ENCODE measurements at places on chromosomes 4 and X.
A peak's percentile ranks its signal among the peaks of the same experiment; 100 is the strongest.

- DNase-seq = no peak
Measured at GRCh38 chr4:159899596-159899995, 796.7 kb downstream of the RAPGEF2 start.

DNA sequence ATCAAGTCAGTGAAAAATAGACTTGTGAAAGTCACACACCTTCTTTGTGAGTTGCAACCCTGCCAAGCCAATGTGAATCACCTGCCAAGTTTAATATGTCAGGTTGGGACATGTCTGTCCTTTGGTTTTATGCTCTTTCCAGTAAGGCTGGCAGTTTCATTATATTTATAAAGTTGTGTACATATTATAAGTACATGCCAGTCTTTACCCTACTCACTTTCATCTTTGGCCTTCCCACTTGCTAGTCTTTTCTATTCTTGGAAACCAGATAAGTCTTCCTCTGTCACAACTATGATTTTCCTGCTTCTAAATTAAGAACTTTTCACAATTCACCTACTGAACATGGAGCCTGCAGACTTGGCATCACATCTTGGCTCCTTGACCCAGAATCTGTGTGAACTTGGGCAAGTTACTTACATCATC lies 680.7 kb upstream of the BOD1L1 start:
- DNase-seq = no peak

DNA sequence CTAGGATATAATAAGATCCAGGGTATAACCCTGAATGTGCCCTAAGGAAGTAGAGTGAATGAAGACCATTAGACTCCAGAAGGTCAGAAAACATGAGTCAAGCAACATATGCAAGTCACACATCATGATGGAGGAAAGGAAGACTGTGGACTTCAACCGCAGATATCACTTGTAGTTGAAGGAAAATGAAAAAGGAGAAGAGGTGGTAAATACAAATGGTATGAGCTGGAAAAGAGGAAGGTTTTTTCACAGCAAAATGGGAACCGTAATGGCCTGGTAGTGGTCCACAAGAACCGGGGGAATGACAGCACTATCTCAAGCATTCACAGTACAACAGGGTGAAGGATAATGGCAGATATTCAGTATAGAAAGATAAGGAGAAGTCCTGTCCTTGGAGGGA lies 5.2 kb upstream of the SCFD2 start:
- DNase-seq = no peak

- DNase-seq = no peak
Measured at GRCh38 chr4:122259849-122260248, 107.7 kb downstream of the BLTP1 start.

DNA sequence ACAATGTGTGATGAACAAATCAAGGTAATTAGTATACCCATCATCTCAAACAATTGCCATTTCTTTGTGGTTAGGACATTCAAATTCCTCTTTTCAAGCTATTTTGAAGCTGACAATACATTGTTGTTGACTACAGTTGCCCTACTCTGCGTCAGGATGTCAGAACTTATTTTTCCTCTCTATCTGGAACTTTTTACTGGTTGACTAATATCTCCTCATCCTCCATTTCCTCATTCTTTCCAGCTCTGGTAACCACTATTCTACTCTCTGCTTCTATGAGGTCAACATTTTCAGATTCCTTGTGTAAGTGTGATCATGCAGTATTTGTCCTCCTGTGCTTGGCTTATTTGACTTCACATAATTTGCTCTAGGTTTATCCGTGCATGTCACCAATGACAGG lies 240.5 kb upstream of the HS3ST1 start:
- DNase-seq = no peak

GRCh38 chrX:13092455-13092941 lies 48.1 kb upstream of the FAM9C start:
- DNase-seq = no peak

DNA sequence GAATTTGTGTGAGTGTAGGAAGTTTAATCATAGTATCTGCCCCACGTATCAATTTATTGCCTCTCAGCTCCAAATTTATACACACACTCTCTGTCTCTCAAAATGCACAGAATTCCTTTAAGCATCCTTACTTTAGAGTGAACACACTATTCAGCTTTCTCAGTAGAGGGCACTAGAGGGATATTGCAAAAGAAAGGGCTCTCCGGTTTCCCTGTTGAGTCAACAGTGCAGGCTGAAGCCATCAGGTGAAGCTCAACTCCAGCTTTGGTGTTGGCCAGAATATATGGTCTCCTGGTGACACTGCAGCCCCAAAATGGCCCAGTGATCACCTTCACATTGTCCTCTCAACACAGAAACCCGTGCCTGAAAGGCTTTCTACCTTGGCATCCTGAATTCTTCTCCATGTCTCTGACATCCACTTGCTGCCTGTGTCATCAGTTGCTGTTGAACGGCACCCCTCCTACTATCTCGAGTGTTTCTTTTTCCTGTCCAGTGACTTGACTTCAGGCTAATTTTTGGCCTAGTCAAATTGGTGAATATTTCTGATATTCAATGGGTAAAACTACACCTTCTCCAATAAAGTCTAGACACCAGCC lies 670.5 kb downstream of the GABRG1 start:
- peak; percentile 10 for DNase-seq

DNA sequence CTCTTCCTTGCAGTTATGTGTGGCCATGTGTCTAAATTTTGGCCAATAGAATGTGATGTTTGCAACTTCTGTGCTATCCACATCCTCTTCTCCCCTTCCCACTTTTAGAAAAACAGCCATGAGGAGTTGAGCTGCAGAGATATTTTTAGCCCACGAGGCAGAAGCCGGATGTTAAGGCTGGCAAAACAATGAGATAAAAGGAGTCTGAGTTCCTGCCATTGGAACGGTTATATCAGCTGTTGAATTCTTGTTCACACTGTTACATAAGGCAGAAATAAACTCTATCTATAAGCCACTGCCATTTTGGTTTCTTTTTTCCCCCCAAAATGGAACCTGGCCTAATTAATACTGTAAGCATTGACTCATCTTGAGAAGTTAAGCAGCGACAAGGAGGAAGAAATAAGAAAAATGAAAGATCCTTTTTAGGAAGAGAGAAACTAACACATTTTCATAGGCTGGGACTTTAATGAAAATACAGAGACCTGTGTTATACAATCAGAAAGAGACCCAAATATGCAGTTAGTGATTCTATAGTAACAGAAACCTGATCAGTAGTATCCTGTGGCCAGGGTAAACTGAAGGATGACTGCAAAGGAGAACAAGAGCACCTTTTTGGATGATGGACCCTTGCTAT lies 200.5 kb downstream of the INPP4B start:
- DNase-seq = no peak

DNA sequence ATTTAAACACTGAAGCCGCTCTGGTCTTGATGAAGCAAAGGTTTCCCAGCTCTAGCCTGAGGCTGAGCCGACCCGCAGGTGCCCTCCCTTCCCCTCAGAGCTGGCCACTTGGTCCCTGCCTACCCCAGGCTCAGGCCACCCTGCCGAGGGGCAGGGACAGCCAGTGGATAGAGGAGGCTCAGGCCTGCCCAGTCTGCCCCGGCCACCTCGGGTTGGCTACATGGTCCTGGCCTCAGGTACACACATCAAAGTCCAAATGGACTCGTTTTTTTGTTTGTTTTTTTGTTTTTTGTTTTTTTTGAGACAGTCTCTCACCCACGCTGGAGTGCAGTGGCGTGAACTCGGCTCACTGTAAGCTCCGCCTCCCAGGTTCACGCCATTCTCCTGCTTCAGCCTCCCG lies 23.8 kb downstream of the TACC3 start:
- no peak for DNase-seq
